ENCODE measurements at places on chromosomes 4 and X.

GRCh38 chr4:65046192-65047133 lies 623.8 kb downstream of the EPHA5 start:
- DNase-seq: peak; percentile 44

GRCh38 chrX:128927363-128927762 lies 595.9 kb downstream of the SMARCA1 start:
- no peak for DNase-seq

DNA sequence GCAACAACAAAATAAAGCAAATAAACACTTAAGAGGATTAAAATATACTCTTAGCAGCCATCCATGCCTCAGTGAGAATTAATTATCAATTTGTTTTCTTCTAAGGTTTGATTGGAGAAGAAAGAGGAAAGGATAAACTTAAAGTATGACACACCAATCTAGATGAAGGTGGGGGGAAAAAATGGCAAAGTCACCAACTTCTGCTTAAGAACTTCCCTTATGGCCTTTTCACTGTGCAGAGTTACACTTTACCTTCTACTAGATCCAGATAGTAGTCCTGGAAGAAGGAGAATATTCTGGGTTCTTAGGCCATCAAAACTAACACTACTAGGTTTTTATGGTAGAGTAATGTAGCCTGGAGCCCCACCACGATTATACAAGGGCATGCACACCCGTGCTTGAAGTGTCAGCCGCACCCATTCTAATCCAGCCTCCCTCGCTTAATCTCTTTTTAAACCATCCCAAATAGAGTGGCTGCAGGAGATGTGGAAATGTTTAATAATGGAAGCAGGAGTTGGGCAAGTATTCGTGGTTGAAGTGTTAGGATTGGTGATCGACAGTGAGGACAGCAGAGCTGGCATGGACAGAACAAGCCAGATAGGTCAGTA lies 14.1 kb downstream of the ENPEP start:
- DNase-seq: no peak

DNA sequence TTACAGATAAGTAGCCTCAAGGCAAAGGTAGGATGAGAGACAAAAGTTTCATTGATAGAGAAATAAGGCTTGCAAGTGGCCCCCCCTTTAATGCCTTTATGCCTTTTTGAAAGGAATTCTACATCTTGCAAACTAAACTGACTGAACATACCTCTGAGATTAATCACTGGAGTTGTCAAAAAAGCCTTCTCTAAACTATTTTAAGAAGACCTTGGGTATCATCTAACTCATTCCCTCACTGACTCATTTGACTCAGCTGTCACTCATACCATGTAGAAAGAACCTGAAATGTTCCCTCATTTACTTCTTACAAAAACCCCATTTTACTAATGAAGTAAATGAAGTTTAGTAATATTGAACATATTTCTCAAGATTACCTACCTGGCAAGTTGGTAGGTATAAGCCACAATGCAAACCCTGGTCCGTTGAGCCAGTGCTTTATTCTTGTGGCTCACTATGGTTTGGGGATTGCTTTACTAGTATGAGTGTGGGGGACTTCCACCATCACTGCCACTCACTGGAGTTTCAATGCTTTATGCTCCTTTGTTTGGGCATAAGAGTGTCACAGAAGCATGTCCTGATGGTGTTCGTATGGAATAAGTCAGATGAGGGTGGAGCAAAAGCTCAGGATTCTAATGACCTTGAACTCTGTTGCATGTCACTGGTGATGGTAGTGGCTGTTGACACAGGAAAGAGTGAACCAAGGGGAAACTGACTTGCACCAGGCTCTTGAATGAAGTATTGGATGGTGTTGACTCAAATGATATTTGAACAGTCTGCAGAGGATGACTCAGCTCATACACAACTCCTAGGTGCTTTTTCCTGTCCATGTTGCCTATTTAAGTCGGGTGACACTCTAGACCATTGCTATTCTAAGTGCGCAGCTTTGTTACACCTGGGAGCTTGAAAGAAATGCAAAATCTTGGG lies 305.5 kb upstream of the EMCN start:
- peak; percentile 40 for DNase-seq

DNA sequence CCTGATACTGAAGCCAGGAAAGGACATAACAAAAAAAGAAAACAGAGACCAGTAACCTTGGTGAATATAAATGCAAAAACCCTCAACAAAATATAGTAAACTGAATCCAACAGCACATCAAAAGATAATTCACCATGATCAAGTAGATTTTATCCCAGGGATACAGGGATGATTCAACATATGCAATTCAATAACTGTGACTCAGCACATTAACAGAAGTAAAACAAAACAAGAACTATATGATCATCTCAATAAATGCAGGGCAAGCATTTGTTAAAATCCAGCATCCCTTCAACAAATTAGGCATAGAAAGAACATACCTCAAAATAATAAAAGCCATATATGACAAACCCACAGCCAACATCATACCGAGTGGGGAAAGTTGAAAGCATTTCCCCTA lies 112.0 kb downstream of the HHIP start:
- no peak for DNase-seq

- no peak for DNase-seq
Observed at GRCh38 chr4:1172971-1173757, 781 bp upstream of the SPON2 start.

DNA sequence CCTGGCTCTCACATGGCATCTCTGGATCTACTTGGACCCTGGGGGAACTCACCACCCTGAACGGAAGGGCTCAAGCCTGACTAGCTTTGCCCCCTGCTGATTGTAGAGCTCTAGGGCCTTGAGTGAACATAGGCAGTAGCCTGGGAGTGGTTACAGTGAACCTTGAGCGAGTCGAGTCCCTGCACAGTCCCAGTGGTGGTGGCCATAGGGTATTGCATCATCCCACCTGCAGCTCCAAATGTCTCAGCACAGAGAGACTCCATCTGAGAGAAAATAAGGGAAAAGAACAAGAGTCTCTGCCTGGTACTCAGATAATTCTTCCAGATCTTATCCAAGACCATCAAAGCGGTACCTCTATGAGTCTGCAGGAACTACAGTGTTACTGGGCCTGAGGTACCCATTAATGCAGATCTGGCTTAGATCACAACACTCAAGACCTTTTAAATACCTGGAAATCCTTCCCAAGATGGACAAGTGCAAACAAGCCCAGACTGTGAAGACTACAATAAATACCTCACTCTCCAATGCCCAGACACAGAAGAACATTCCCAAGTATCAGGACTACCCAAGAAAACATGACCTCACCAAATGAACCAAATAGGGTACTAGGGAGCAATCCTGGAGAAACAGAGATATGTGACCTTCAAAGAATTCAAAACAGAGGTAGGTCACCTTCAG lies 167.5 kb upstream of the TET2 start:
- no peak for DNase-seq

DNA sequence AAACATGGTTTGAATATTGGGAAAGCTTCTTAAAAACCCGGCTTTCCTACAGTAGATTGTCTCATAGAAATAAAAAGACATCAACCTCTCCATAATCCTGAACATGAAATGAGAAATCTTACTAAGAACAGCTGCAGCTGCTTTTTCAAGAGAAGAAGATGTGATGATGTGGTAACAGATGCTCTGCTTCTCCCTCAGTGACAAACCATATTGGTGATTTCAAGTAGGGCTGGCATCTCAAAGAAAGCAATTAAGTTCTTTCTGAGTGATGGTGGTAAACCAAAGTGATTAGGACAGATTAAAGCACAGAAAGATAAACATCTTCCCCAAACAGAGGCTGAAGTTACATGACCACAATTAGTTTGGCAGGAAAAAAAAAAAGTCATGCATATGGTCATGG lies 1477.7 kb downstream of the RAPGEF2 start:
- DNase-seq: no peak

GRCh38 chr4:174012135-174012885 lies 271.2 kb downstream of the FBXO8 start:
- DNase-seq: no peak

- no peak for DNase-seq
Observed at GRCh38 chr4:476501-476900, 22.5 kb downstream of the ZNF721 start.

GRCh38 chrX:68978255-68978654 lies 149.4 kb downstream of the EFNB1 start:
- peak; percentile 56 for DNase-seq

DNA sequence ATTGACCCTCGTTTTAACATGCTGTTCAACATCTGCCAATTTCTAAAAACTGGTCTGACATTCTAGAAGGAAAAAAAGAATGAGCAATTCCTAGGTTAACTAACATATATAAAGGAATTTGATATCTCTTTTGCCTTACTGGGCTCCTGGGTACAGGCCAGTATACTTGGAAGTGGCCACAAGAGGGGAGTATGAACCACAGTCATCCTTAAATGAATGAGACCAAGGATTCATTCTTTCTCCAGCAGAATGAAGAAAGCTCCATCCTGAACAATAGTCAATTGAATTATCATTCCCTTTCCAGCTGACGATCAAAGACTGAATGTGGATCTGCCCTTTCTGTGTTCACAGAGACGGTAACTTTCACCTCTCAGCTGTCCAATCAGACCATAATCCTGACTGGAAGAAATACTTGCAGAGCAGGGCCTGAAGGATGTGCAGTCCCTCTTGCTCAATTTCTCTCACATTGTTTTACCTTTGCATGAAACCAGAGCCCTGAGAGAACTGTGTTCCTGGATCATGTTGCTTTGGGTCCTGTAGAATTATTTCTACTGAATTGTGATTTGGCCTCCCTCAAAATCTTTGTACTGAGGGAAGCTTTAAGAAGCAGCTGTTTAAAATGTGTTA lies 14.8 kb upstream of the SPARCL1 start:
- DNase-seq: peak; percentile 24

GRCh38 chr4:37666625-37667071 lies 19.5 kb downstream of the RELL1 start:
- peak; percentile 73 for DNase-seq

- peak; percentile 16 for DNase-seq
Observed at GRCh38 chr4:173181848-173182247, 13.2 kb downstream of the GALNT7 start.

DNA sequence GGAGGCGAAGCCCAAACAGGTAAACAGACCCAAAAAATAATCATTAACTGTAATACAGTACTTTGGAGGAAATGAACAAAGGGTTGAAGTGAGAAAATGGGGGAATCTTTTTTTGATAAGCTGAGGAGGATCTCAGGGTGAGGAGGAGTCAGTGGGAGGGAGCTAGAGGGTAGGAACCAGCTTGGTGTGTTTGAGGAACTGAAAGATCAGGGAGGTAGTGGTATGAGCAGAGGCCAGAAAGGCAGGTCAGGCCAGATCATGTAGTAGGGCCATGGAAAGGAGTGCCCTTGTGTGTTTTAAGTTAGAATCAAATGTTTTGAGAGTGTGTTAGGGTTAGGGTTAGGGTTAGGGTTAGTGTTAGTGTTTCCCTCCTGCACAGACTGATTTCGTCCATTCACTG lies 48.8 kb downstream of the PPP2R2C start:
- no peak for DNase-seq

- DNase-seq: no peak
Observed at GRCh38 chr4:183195534-183195933, 96.5 kb downstream of the WWC2 start.

- no peak for DNase-seq
Observed at GRCh38 chr4:21415728-21416127, 532.8 kb downstream of the KCNIP4 start.

GRCh38 chr4:143986180-143986579 lies 33.0 kb downstream of the GYPB start:
- DNase-seq: no peak

GRCh38 chr4:68572653-68573170 lies 3.4 kb downstream of the UGT2B17 start:
- no peak for DNase-seq

DNA sequence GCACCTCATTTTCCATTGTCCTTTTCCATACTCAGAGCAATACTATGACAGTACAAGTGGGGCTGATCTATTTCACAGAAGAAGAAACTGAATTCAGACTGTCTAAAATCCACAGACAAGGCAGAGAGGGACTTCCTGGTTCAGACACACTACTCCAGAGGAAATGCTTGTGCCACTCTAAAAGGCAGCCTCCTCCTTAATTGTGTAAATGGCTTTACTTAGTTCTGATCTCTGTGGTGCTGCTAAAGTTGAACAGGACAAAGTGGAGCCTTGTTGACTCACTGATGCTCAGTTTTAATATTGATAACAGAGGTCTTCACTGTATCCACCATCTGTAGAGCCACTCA lies 122.4 kb downstream of the KIT start:
- DNase-seq: no peak

DNA sequence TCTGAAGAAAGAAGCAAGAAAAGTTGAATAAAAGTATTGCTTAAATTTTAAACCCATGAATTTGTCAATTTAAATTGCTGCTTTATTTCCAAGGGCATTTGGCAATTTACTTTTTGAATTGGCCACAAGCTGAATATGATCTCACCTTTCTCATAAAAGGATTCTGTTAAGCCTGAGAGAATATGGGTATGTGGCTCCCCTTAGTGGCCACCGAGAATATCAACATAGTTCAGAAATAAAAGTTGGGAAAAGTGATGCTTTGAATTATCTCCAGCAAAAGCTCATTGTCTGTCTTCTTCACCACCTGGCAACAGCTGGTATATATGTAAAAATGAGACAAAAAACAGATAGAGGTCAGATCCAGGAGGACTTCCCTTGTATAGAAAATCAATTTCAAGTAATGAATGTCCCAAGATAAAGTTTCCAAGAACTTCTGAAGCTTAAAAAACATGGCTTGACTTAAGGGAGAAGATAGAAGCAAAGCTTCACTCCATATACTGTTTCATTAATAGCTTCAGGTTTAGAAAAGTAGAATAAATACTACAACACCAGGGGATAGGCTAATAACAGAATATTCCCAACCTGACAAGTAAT lies 290.7 kb upstream of the FAM241A start:
- DNase-seq: peak; percentile 40

DNA sequence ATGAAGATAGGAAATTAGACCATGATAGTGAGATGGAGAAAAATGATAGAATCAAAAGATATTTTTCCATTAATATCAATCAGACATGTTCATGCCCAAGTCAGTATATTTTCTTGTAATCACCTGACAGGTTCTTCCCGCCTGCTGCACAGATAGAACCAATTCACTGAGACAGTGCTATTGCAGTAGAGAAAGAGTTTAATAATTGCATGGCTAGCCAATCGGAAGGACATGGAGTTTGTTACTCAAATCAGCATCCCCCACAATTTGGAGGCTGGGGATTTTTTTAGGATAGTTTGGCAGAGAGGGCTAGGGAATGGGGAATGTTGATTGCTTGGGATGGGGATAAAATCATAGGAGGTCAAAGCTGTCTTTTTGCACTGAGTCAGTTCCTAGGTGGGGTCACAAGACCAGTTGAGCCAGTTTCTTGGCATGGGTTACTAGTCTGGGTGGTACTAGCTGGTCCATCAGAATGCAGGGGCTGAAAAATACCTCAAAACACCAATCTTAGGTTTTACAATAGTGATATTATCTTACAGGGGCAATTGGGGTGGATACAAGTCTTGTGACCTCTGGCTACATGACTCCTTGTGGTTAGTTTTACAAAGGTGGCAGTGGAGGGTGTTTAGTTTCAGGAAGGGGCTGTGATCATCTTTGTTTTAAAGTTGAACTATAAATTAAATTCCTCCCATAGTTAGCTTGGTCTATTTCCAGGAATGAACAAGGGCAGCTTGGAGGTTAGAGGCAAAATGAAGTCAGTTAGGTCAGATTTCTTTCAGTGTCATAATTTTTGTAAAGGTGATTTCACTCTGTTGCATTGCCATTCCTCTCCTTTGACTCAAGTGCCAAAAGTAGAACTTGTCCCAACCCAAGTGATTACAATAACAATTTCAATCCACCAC lies 100.3 kb upstream of the PDE5A start:
- DNase-seq: peak; percentile 19
